ENCODE measurements at places on chromosomes 2 and 18. TPM values are rescaled to one million over a fixed set of nuclear protein-coding genes. Genes with fewer than 3 reads are reported as not detected.

ADGRF3 gene
- not detected for total RNA-seq

MARCHF4 gene
- not detected for total RNA-seq

ZSWIM2 gene
- total RNA-seq, result not detected

GRCh38 chr2:3604991-3605961 is 10.4 kb downstream of the COLEC11 start:
- DNase-seq, result no peak

DNA sequence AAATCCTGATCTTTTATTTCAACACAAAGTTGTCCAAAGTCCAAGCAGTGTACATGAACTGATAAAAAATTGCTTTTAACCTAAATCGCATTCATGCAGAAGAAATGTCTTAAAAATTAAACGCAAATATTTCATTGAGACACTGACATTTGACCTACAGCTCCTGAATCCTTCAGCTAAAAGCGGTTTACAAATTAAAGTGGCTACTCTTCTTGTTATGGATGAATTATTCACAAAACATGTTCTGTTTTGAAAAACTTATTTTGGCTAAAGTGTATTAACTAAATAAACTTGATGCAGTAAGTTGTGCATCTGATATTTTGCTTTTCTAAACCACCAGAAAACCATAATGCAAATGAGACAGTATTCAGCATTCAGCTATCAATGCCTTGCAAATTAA is 2.2 kb downstream of the EPB41L3 start:
- DNase-seq, result no peak

YPEL5 gene
- 103 TPM for total RNA-seq

GRCh38 chr2:26126074-26126473 is 46.8 kb upstream of the GAREM2 start:
- DNase-seq, result no peak

DNA sequence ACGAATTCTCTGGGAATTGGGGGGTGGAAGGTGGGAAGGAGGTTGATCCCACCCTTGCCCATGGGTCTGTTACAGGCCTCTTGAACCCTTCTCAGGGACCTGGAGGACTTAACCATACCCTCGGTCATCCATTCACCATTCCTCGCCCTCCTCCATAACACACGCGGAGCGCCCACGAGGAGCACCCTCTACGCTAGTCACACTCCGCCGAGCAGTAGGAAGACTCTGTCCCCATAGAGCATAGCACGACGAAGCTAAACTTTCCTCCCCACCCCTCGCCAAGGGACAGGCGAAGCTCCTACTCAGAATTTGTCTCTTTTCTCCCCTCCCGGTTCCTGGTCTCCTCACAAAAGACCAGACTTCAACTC is 611 bp upstream of the ITSN2 start:
- DNase-seq, result no peak

Measured in thoracic aorta (tissue), 2 donors.